Upper lobe of right lung (tissue), 1 donor: ENCODE measurements at places on chromosomes 5 and 9. TPM values are rescaled to one million over a fixed set of nuclear protein-coding genes. Genes with fewer than 3 reads are reported as not detected.

GRCh38 chr9:109249615-109250014 lies 71.2 kb downstream of the EPB41L4B start:
- H3K4me3 ChIP-seq = no peak overlapping the region
- no peak overlapping the region for H3K27ac ChIP-seq
- no peaks in the 10 kb centered on the region for H3K27me3 ChIP-seq
- H3K4me1 ChIP-seq = peaks cover 7% of the 10 kb centered on the region
- H3K36me3 ChIP-seq = no peaks in the 10 kb centered on the region

DNA sequence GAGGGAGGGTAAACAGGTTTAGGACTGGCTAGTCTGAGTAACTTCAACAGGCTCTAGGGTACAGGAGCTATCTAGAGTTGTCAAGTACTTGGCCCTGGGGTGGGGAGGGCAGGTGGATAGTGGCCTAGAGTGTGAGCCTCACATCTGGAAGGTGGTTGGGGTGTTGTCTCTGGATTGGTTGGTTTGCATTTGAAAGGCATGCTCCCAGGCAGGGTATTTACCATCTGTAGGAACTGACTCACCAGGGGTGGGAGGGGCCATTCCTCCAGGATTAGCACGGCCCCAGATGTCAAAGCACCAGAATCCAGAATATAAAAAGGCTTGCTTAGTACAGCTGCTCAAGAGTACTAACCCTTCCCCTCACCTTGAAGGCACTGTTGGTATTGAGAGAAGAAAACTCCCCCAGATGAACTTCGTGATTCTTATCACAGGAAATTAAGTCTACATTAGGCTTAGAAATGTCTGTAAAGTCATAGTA lies 193.3 kb downstream of the NTRK2 start:
- H3K4me3 ChIP-seq = no peak overlapping the region
- no peaks in the 10 kb centered on the region for H3K27me3 ChIP-seq
- H3K27ac ChIP-seq = peak overlapping the region; percentile 49
- no peak for DNase-seq

GRCh38 chr5:130992095-130992494 lies 173.0 kb downstream of the HINT1 start:
- H3K36me3 ChIP-seq = no peaks in the 10 kb centered on the region
- DNase-seq = no peak
- H3K27ac ChIP-seq = no peak overlapping the region
- no peaks in the 10 kb centered on the region for H3K4me1 ChIP-seq
- no peak overlapping the region for H3K4me3 ChIP-seq

GRCh38 chr5:63401436-63402046 lies 560.7 kb downstream of the HTR1A start:
- no peaks in the 10 kb centered on the region for H3K4me1 ChIP-seq
- no peak overlapping the region for H3K27ac ChIP-seq
- H3K27me3 ChIP-seq = no peaks in the 10 kb centered on the region
- DNase-seq = peak; percentile 67

DNA sequence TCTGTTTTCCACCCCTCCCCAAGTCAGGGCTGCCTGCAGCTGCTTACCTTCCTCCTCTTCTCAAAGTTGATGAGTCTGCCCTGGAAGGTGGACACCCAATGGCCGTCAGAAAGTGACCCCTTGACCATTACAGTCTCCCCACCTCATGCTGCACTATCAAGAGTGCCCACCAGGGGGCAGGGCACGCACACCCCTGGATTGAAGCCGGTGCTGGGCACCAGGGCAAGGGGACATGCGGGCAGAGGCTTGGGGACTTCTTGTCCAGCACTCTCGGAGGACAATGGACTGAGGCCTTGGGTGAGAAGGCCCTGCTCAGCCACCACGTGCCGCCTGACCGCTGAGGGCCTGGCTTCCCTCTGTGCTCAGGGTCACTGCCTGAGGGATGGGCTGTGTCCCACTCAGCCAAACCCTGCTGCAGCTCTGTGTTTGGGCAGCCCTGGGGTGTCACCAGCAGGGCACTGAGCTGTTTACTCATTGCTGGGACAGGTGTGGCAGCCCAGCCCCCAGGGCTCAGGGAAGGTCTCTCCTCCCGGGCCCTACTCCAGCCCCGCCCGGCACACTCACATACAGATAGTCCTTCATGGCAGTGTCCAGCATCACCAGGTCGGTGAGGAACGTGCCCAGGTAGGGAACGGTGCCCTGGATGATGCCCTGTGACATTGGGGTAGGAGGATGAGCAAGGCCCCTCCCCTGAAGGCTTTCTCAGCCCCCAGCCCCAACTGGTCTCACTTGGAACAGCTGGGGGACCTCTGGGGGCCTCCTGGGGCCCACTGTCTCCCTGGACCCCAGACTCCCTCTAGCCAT lies 17.7 kb downstream of the RALGDS start:
- peaks cover 95% of the 10 kb centered on the region for H3K36me3 ChIP-seq
- peak; percentile 84 for DNase-seq
- H3K4me3 ChIP-seq = no peak overlapping the region
- no peaks in the 10 kb centered on the region for H3K4me1 ChIP-seq
- H3K27me3 ChIP-seq = no peaks in the 10 kb centered on the region

GRCh38 chr9:128139621-128140020 lies 9.6 kb upstream of the LCN2 start:
- H3K27me3 ChIP-seq = no peaks in the 10 kb centered on the region
- DNase-seq = no peak
- H3K36me3 ChIP-seq = no peaks in the 10 kb centered on the region
- no peaks in the 10 kb centered on the region for H3K4me1 ChIP-seq
- H3K27ac ChIP-seq = no peak overlapping the region

DNA sequence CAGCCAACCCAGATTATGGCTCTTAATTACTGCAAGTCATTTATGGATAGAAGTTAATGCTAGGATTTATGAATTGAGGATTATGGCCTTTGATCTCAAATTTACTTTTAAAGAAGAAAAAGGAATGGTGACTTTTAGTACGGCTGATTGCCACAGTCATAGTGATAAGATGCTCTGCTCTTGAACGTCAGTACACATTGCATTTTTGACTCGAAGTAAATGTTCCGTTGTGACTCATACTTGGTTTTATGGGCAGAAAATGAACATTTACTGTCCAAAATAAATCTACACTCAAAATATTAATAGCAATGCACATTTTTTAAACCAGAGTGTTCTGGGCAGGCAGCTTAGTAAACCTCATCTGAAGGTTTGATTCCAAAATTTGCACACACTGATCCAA lies 830 bp downstream of the ADAMTSL1 start:
- peak overlapping the region; percentile 27 for H3K4me3 ChIP-seq
- H3K36me3 ChIP-seq = no peaks in the 10 kb centered on the region
- no peak overlapping the region for H3K27ac ChIP-seq
- H3K4me1 ChIP-seq = no peaks in the 10 kb centered on the region
- no peak for DNase-seq

DNA sequence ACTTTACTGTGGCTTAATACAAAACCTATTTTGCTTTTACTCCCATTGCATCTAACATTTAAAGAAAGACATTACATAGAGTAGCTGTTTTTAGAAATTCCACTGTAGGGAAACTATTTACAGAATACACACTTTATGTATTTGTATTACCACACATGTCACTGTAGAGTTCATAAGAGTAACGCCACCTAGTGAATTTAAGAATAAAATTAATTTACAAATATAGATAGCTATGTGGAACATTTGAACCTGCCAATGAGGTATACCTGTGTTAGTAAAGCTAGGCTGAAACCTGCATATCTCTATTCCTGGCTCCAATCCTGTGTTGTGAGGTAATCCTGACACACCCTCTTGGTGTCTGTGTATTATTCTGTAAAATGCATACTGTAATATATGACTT lies 234.4 kb downstream of the MAST4 start:
- H3K4me1 ChIP-seq = peaks cover 12% of the 10 kb centered on the region
- H3K36me3 ChIP-seq = no peaks in the 10 kb centered on the region
- DNase-seq = no peak
- no peak overlapping the region for H3K27ac ChIP-seq

GRCh38 chr5:103602438-103602837 lies 39.8 kb upstream of the NUDT12 start:
- no peaks in the 10 kb centered on the region for H3K36me3 ChIP-seq
- no peaks in the 10 kb centered on the region for H3K4me1 ChIP-seq
- H3K27me3 ChIP-seq = no peaks in the 10 kb centered on the region
- DNase-seq = no peak
- H3K4me3 ChIP-seq = no peak overlapping the region

DNA sequence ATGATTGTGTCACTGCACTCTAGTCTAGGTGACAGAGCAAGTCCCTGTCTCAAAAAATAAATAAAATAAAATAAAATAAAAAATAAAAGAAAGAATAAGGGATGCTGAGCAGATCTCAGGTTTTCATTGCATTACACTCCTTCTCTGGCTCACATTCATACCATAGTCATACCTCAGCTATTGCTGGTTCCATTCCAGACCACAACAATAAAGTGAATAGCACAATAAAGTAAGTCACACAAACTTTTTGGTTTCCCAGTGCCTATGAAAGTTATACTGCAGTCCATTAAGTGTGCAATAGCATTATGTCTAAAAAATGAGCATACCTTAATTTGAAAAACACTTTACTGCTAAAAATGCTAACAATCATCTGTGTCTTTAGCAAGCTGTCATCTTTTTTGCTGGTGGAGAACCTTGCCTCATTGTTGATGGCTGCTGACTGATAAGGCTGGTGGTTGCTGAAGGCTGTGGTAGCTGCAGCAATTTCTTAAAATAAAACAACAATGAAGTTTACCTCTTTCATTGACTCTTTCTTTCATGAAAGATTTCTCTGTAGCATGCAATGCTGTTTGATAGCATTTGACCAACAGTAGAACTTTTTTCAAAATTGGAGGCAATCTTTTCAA lies 415.7 kb downstream of the ZNF608 start:
- H3K36me3 ChIP-seq = no peaks in the 10 kb centered on the region
- no peak overlapping the region for H3K4me3 ChIP-seq
- H3K27me3 ChIP-seq = no peaks in the 10 kb centered on the region
- H3K27ac ChIP-seq = no peak overlapping the region

- H3K4me3 ChIP-seq = peak overlapping the region; percentile 39
- peaks cover 29% of the 10 kb centered on the region for H3K27me3 ChIP-seq
- H3K27ac ChIP-seq = no peak overlapping the region
- DNase-seq = no peak
Observed at GRCh38 chr5:134071614-134072207, 42.8 kb upstream of the TCF7 start.

GRCh38 chr5:89560696-89561095 lies 677.7 kb upstream of the MEF2C start:
- H3K4me1 ChIP-seq = no peaks in the 10 kb centered on the region
- no peaks in the 10 kb centered on the region for H3K27me3 ChIP-seq
- no peaks in the 10 kb centered on the region for H3K36me3 ChIP-seq
- H3K27ac ChIP-seq = no peak overlapping the region

DNA sequence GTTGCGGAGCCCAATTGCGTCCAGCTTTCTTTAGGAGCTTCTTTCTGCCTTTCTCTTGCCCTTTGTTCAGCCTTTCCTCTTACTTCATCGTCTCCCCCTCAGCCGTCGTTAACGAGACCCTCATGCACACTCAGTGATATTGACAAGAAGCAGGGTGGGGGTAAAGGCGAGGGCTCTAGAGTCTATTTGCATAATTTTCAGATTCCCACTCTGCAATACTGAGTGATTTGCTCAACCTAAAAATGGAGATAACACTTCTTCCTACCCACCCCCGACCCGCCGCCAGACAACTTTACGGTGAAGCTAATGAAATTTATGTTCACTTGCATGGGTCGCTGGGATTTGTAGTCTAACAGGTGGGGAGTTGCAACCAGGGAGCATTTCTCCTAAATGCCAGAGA lies 1.3 kb upstream of the TBC1D2 start:
- peaks cover 22% of the 10 kb centered on the region for H3K4me1 ChIP-seq
- H3K4me3 ChIP-seq = peak overlapping the region; percentile 90
- H3K36me3 ChIP-seq = peaks cover under 1% of the 10 kb centered on the region
- no peaks in the 10 kb centered on the region for H3K27me3 ChIP-seq

DNA sequence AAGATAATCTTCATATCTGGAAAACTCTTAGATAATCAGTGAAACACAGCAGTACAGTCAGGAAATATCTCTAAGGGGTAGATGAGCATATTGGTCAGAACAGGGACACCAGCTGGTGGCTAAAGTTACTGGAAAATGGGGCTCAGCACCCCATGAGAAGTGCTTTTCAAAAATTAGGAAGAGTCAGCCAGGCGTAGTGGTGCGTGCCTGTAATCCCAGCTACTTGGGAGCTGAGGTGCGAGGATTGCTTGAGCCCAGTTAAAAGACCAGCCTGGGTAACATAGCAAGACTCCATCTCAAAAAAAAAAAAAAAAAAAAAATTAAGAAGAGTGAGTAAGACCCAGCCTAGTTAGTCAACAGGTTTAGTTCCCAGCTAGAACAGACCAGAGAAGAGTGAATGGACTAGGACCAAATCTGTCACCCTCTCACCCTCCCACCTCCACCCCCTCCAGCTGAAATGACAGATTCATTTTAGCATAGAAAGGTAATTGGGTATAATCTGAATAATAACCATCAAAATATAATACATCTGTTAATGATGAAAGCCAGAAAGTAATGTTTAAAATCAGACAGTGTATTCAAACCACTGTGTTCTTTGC lies 120.9 kb downstream of the CDC42SE2 start:
- no peaks in the 10 kb centered on the region for H3K27me3 ChIP-seq
- peaks cover 22% of the 10 kb centered on the region for H3K4me1 ChIP-seq
- H3K36me3 ChIP-seq = peaks cover 21% of the 10 kb centered on the region

GRCh38 chr5:137214446-137215189 lies 284.5 kb downstream of the SPOCK1 start:
- H3K36me3 ChIP-seq = no peaks in the 10 kb centered on the region
- H3K27me3 ChIP-seq = no peaks in the 10 kb centered on the region
- H3K4me3 ChIP-seq = no peak overlapping the region
- DNase-seq = no peak
- H3K4me1 ChIP-seq = no peaks in the 10 kb centered on the region

Gene SCGB3A2
- 186 TPM for total RNA-seq

Gene ANKRD18B
- 1.2 TPM for total RNA-seq

Gene LCN15
- not detected for total RNA-seq

Gene ACER2
- 5.5 TPM for total RNA-seq

Gene C9orf57
- not detected for total RNA-seq

Gene GARIN3
- total RNA-seq = not detected

Gene SPOCK1
- total RNA-seq = 4.0 TPM

Gene ANXA6
- total RNA-seq = 143 TPM
